ENCODE measurements at places on chromosomes 2 and 18. TPM values are rescaled to one million over a fixed set of nuclear protein-coding genes. Genes with fewer than 3 reads are reported as not detected.

GRCh38 chr18:58649966-58650816 is 21.1 kb upstream of the MALT1 start:
- no peak for DNase-seq
- H3K4me1 ChIP-seq, result no peaks in the 10 kb centered on the region
- H3K4me3 ChIP-seq, result no peak overlapping the region
- no peaks in the 10 kb centered on the region for H3K36me3 ChIP-seq
- no peak overlapping the region for H3K27ac ChIP-seq

DNA sequence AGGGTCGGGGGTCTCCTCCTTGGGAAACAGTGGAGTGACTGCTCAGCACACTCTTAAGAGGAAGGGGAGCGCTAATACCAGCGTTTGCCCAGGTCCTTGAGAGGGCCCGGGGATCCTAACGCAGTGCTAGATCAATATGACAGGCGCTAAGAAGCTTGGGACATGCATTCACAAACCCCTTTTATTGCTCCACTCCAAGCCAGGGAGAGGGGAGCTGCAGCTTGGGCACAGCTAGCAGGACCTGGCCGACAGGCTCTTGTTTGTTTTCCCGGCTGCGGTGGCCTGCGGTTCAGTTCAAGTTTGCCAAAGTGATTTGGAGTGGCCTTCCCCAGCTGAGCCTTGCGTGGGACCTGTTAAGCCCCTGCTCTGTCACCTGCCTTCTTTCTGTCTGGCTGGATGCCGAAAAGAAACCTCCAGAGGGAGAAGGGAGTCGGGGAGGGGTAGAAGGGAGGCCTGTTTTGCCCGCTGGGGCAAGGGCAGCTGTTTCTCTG is 152.1 kb downstream of the GLI2 start:
- peak; percentile 49 for DNase-seq
- peaks cover 18% of the 10 kb centered on the region for H3K4me1 ChIP-seq
- H3K27ac ChIP-seq, result no peak overlapping the region
- no peak overlapping the region for H3K4me3 ChIP-seq
- no peaks in the 10 kb centered on the region for H3K27me3 ChIP-seq
- no peaks in the 10 kb centered on the region for H3K36me3 ChIP-seq

DNA sequence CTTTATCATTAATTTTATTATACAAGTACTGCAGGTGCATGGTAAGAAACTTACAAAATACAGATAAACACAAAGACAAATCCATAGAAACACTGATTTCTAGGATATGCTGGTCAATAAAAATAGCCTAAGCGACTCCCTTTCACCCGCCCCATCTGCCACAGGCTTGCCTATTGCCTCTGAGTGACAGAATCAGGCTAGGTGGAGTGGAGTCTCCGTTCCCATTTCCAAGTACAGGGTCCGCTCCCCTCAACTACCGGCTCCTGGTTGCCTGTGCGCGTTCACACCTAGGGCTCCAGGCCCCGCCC is 201 bp upstream of the TRAPPC12 start:
- H3K4me3 ChIP-seq, result peak overlapping the region; percentile 74
- H3K27ac ChIP-seq, result peak overlapping the region; percentile 97
- H3K27me3 ChIP-seq, result no peaks in the 10 kb centered on the region
- H3K4me1 ChIP-seq, result peaks cover 49% of the 10 kb centered on the region

DNA sequence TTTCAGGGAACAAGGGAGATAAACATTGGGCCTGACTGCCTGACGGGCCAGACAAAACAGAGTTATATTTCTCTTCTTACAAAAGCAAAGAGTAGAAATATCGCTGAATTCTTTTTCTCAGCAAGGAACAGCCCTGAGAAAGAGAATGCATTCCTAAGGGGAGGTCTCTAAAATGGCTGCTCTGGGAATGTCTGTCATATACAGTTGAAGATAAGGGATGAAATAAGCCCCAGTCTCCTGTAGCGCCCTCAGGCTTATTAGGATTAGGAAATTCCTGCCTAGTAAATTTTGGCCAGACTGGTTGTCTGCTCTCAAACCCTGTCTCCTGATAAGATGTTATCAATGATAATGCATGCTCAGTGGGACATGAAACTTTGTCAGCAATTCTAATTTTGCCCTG is 134.9 kb upstream of the CNTNAP5 start:
- no peaks in the 10 kb centered on the region for H3K36me3 ChIP-seq
- H3K27ac ChIP-seq, result no peak overlapping the region
- H3K27me3 ChIP-seq, result no peaks in the 10 kb centered on the region
- no peak for DNase-seq

Gene NPPC
- total RNA-seq, result not detected

Gene PHOSPHO2
- 22.0 TPM for total RNA-seq

Gene PCARE
- not detected for total RNA-seq

Gene IL36G
- not detected for total RNA-seq

Measured in stomach (tissue), 19 donors.